ENCODE measurements at places on chromosomes 5 and 9. TPM values are rescaled to one million over a fixed set of nuclear protein-coding genes. Genes with fewer than 3 reads are reported as not detected.

OTP gene
- total RNA-seq, result not detected

PCBD2 gene
- 7.5 TPM for total RNA-seq

PTPRD gene
- 92.0 TPM for total RNA-seq

SPAAR gene
- total RNA-seq, result 4.0 TPM

PCDHB2 gene
- total RNA-seq, result 4.1 TPM

PNPLA7 gene
- 10.3 TPM for total RNA-seq

TNFSF15 gene
- 0.81 TPM for total RNA-seq

ADAMTS19 gene
- total RNA-seq, result 0.42 TPM

GRCh38 chr5:179256328-179257175 lies 88.7 kb downstream of the ADAMTS2 start:
- H3K4me1 ChIP-seq, result no peaks in the 10 kb centered on the region
- peak; percentile 50 for DNase-seq
- H3K27me3 ChIP-seq, result no peaks in the 10 kb centered on the region
- no peaks in the 10 kb centered on the region for H3K36me3 ChIP-seq

DNA sequence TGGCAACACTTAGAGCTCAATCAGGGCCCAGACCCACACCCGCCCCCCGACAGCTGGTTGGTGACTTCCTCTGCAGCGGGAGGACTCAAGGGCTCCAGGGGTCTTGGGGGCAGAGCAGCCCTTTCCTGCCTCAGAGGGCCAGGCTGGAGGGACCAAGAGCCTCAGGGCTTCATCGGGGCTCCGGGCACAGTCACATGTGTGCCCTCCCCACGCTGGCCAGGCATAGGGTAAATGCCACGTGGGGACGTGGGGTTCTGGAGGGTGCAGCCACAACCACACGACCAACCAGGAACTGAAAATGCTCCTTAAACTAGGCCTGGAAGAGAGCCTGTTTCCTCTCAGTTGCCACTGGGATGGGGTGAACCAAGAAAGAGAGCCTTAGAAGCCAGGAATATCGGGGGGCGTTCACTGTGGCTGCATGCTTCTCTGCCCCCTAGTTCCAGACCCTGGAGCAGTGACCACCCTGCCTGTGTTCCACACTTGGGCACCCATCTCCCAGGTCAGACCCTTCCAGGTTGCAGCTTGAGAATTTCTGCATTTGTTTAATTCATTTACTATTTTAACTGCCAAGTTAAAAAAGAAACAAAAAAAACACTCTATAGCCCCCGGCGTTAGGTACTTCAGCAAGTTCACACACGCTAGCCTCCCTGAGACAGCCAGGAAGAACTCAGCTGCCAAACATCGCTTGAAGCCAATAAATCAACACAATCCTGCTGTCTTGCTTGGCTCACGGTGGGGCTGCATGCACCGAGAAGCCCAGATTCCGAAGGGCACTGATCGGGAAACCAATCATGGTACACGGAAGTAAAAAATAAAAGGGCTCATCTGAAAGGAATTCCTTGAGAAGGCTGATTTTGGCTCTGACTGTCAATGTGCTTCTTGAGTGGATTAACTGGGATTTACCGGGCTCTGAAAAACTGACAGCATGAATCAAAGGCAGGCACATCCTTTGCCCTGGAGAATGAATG lies 56.1 kb upstream of the PHYKPL start:
- DNase-seq, result peak; percentile 60
- no peak overlapping the region for H3K4me3 ChIP-seq
- H3K4me1 ChIP-seq, result no peaks in the 10 kb centered on the region

GRCh38 chr9:113687680-113688371 lies 188.3 kb upstream of the ZNF618 start:
- H3K36me3 ChIP-seq, result no peaks in the 10 kb centered on the region

DNA sequence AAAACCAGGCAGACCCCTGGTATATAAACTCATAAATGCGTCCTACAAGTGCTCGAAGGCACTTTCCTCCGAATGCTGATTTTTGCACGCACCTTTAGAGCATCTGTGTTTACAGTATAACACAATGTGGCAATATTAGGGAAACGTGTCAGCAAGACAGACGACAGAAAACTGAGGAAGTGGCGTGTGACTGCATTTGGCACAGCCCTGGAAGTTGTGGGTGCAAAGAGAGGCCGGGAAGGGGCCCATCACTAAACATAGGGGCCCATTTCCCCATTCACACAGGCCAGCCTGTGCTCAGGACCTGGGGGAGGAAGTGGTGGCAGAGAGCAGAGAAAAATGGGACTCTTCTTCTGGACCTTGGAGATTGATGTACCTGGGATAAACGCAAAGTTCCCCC lies 48.2 kb downstream of the RASGEF1C start:
- no peaks in the 10 kb centered on the region for H3K4me1 ChIP-seq
- no peaks in the 10 kb centered on the region for H3K36me3 ChIP-seq
- H3K27ac ChIP-seq, result no peak overlapping the region
- no peaks in the 10 kb centered on the region for H3K27me3 ChIP-seq

GRCh38 chr9:111597852-111598732 lies 1.4 kb downstream of the PTGR1 start:
- no peaks in the 10 kb centered on the region for H3K27me3 ChIP-seq
- H3K27ac ChIP-seq, result no peak overlapping the region
- H3K36me3 ChIP-seq, result peaks cover 2% of the 10 kb centered on the region
- peak overlapping the region; percentile 84 for H3K4me3 ChIP-seq

GRCh38 chr9:78654324-78654723 lies 357.4 kb downstream of the PSAT1 start:
- no peaks in the 10 kb centered on the region for H3K4me1 ChIP-seq
- DNase-seq, result no peak
- no peaks in the 10 kb centered on the region for H3K27me3 ChIP-seq
- no peak overlapping the region for H3K4me3 ChIP-seq

DNA sequence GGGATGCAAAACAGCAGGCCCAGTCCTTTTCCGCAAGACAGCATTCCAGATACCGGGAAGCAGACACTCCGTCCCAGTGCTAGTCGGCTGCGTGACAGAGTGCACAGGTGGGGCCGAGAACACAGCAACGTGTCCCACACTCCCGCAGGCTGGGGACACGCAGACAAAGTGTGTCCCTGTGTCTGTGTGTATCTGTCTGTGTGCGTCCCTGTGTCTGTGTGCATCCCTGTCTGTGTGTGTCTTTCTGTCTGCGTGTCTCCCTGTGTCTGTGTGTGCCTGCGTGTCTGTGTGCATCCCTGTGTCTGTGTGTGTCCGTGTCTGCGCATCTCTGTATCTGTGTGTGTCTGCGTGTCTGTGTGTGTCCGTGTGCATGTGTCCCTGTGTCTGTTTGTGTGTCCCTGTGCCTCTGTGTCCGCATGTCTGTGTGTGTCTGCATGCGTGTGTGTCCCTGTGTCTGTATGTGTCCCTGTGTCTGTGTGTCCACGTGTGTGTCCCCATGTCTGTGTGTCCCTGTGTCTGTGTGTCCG lies 137.0 kb downstream of the MRPL36 start:
- H3K36me3 ChIP-seq, result no peaks in the 10 kb centered on the region
- no peak for DNase-seq

DNA sequence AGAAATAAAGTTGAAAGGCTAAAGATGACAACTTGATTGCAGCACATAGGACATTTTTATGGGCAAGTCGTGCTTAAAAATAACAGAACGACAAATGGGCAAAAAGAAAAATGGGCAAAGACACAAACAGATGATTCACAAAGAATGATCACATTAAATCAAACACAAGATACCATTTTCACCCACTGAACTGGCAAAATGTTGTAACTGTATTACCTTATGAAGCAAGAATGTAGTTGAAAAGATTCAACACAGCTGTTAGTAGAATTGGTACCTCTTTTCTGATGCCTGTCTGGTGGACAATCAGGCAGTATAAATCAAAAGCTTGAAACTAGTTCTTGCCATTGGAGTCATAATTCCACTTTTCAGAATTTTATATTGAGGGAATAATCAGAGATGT lies 81.0 kb upstream of the PALM2AKAP2 start:
- H3K27me3 ChIP-seq, result no peaks in the 10 kb centered on the region
- no peak overlapping the region for H3K4me3 ChIP-seq
- no peaks in the 10 kb centered on the region for H3K4me1 ChIP-seq
- DNase-seq, result no peak

DNA sequence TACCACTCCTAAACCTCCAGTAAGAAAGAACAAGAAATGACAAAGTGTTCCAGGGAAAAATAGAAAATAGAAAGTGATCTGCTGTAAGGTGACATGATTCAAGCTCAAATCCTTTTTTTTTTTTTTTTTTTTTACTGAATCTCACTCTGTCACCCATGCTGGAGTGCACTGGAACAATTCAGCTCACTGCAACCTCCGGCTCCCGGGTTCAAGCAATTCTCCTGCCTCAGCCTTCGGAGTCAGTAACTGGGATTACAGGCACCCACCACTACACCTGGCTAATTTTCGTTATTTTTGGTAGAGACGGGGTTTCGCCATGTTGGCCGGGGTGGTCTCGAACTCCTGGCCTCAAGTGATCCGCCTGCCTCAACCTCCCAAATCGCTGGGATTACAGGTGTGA lies 35.9 kb downstream of the TTLL11 start:
- no peaks in the 10 kb centered on the region for H3K36me3 ChIP-seq
- no peak for DNase-seq
- no peak overlapping the region for H3K27ac ChIP-seq
- H3K4me3 ChIP-seq, result no peak overlapping the region
- H3K4me1 ChIP-seq, result no peaks in the 10 kb centered on the region

DNA sequence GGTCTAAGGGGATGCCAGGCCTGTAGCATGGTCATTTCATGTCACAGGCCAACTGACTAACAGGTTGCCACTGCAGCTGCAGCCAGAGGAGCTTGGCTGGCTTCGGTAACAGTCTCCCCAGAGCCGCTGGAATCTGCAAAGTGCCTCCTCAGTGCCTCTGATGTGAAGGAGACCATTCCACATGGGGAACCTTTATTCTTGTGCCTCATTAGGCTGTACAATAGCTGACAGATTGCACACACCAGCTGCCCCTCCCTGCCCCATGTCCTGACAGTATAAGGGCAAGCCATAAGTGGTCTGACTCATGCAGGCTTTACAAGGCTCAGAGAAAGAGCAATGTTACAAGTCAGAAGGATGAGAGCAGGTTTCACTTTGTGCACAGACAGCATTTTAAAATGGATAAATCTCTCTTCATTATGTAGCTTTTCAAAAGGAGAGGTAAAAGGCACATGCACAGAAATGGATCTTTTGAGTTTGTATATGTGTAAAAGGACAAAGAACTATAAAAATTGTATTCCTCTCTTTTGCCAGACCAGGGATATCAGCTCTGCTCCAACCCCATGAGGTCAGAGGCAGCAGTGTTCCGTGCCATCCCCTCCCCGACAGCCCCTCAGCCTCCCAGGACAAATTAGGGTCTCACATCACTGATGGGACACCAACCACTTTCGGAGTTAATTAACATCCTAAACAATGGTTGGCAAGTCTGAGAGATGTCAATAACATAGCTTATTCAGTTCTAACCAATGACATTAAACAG lies 467.8 kb downstream of the TMEM232 start:
- H3K4me1 ChIP-seq, result peaks cover 4% of the 10 kb centered on the region
- no peak overlapping the region for H3K4me3 ChIP-seq
- H3K27me3 ChIP-seq, result no peaks in the 10 kb centered on the region
- no peak for DNase-seq

- DNase-seq, result peak; percentile 43
- H3K4me1 ChIP-seq, result no peaks in the 10 kb centered on the region
- H3K27me3 ChIP-seq, result no peaks in the 10 kb centered on the region
- H3K36me3 ChIP-seq, result no peaks in the 10 kb centered on the region
These were observed 30.5 kb downstream of the CNTFR start for GRCh38 chr9:34558919-34559623.

GRCh38 chr9:4148751-4149150 lies 151.1 kb downstream of the GLIS3 start:
- H3K27me3 ChIP-seq, result no peaks in the 10 kb centered on the region
- no peaks in the 10 kb centered on the region for H3K36me3 ChIP-seq
- no peak overlapping the region for H3K4me3 ChIP-seq
- no peak for DNase-seq
- peaks cover 10% of the 10 kb centered on the region for H3K4me1 ChIP-seq

DNA sequence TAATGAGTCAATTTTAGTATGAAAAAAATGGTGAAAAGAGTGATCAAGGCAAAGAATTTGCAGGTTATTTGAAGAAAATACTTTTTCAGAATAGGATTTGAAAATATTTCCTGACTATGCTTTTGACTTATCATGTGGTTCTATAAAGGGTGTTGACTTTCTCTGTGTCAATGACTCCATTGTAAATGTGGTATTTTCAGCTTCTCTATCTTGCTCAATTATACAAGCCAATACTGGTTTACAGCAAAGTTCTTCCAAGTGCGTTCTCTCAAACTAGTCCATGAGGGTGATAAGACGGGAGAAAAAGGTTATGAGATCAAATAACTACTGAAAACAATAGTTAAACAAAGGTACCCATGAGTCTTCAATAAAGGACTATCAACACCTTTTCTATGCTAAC lies 21.7 kb downstream of the IL33 start:
- no peak overlapping the region for H3K27ac ChIP-seq
- H3K27me3 ChIP-seq, result peaks cover 1% of the 10 kb centered on the region
- no peak overlapping the region for H3K4me3 ChIP-seq
- DNase-seq, result no peak

DNA sequence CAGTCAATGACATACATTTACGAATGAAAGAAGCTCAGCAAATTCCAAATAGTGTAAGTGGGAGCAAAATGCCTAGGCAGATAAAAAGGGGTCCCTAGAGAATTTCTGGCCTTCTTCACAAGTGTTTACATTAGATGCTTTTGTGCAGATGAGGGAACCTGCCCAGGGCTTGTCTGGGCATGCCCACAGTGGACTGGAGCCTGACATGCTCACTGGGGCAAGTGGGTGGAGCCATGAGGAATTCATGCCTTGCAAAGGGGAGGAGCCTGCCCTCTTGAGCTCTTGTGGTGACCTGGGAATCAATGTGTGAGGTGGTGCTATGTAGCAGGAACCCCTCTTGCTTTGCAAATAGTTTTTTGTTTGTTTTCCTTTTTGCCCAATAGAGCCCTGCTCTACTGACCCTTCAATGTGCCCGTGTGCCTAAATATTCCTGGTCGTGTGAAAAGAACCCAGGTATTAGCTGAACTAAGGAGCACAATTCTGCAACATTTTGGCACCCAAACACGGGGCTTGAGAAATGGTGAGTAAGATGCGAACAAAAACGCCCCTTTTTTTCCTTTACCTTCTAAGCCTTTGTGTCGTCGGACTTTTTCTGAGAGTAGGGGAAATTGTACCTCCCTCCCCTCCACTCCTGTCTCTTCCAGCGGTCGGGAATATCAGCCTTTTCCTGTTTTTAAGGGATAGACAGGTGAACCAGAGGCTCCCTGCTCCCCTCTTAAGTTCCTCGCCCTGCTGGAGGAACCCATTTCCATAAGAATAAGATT lies 433.8 kb upstream of the CDH9 start:
- no peaks in the 10 kb centered on the region for H3K27me3 ChIP-seq
- H3K36me3 ChIP-seq, result no peaks in the 10 kb centered on the region
- no peak for DNase-seq
- H3K27ac ChIP-seq, result no peak overlapping the region
- no peaks in the 10 kb centered on the region for H3K4me1 ChIP-seq
